Osteocyte (in vitro differentiated cells): ENCODE measurements at places on chromosomes 4 and X. TPM values are rescaled to one million over a fixed set of nuclear protein-coding genes. Genes with fewer than 3 reads are reported as not detected.

The FRMPD3 gene
- not detected in 2 replicates for total RNA-seq

The FGF16 gene
- total RNA-seq = not detected in 2 replicates

The ATP10D gene
- 36.2 and 41.6 TPM in 2 replicates for total RNA-seq

The COX7B gene
- 178 and 197 TPM in 2 replicates for total RNA-seq

The FAM9B gene
- not detected in 2 replicates for total RNA-seq

The TRMT2B gene
- 11.0 and 12.5 TPM in 2 replicates for total RNA-seq

The DDIT4L gene
- total RNA-seq = 0.60 and 0.78 TPM in 2 replicates

The IL2 gene
- total RNA-seq = not detected in 2 replicates

The IGFBP7 gene
- 3,484 and 3,576 TPM in 2 replicates for total RNA-seq

The NAA11 gene
- total RNA-seq = not detected in 2 replicates

The SPANXA1 gene
- not detected in 2 replicates for total RNA-seq

The SPATA4 gene
- total RNA-seq = 0.76 TPM in 1 of 2 replicates, not detected in the other

The AP1S2 gene
- 79.7 and 92.6 TPM in 2 replicates for total RNA-seq

The TMEM271 gene
- not detected in 2 replicates for total RNA-seq

The MAGEB10 gene
- not detected in 2 replicates for total RNA-seq

The SYN1 gene
- 0.71 and 1.9 TPM in 2 replicates for total RNA-seq

The TMLHE gene
- 17.1 and 20.8 TPM in 2 replicates for total RNA-seq

The MID1 gene
- 10.2 and 12.7 TPM in 2 replicates for total RNA-seq

The FHDC1 gene
- 22.1 and 22.3 TPM in 2 replicates for total RNA-seq

The CSAG1 gene
- not detected in 2 replicates for total RNA-seq

The MTTP gene
- total RNA-seq = not detected in 2 replicates

The PRKG2 gene
- not detected in 2 replicates for total RNA-seq

The MECP2 gene
- 43.7 and 44.6 TPM in 2 replicates for total RNA-seq

The GPR82 gene
- not detected in 2 replicates for total RNA-seq

The CENPC gene
- total RNA-seq = 15.8 and 19.6 TPM in 2 replicates

The SLC49A3 gene
- 0.31 and 0.67 TPM in 2 replicates for total RNA-seq

The EGF gene
- not detected in 2 replicates for total RNA-seq

The SATL1 gene
- total RNA-seq = not detected in 2 replicates

The DCX gene
- total RNA-seq = not detected in 2 replicates

The SOX3 gene
- total RNA-seq = not detected in 2 replicates

The ENPP6 gene
- not detected in 2 replicates for total RNA-seq

The CLDN22 gene
- total RNA-seq = not detected in 2 replicates

The SUV39H1 gene
- total RNA-seq = 4.5 and 5.1 TPM in 2 replicates

The SPANXN4 gene
- not detected in 2 replicates for total RNA-seq

The STATH gene
- total RNA-seq = not detected in 2 replicates

The MAGEC3 gene
- total RNA-seq = not detected in 2 replicates

The STPG2 gene
- total RNA-seq = not detected in 2 replicates

The TNIP2 gene
- 32.7 and 34.0 TPM in 2 replicates for total RNA-seq

The OTUD6A gene
- total RNA-seq = not detected in 2 replicates

The S100G gene
- total RNA-seq = not detected in 2 replicates

The RRH gene
- 0.24 TPM in 1 of 2 replicates, not detected in the other for total RNA-seq

The CNGA1 gene
- not detected in 2 replicates for total RNA-seq

The TSPAN7 gene
- total RNA-seq = 0.40 and 0.86 TPM in 2 replicates

The ART3 gene
- total RNA-seq = not detected in 2 replicates

The GABRA4 gene
- total RNA-seq = not detected in 2 replicates

The CT45A3 gene
- total RNA-seq = not detected in 2 replicates

The LARP1B gene
- total RNA-seq = 18.6 and 19.8 TPM in 2 replicates

The STARD8 gene
- total RNA-seq = 1.4 and 1.7 TPM in 2 replicates

The P2RY4 gene
- total RNA-seq = 0.27 TPM in 1 of 2 replicates, not detected in the other
